ENCODE measurements at places on chromosomes 7 and 10.

DNA sequence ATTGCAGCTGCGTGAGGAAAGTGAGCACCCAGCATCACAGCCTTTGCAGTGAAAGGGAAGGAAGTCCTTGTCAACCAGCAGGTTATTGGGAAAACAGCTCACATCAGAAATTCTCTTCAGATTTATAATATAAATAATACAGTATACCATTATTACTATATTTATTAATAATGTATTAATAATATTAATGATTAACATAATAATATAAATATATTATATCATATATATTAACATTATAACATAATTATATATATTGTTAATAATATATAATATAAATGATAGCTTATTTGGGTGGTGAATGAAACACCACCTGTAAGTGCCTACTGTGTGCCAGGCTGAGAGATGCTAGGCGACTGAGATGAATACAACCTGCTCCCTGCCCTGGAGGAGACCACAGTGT, 423.0 kb downstream of the TCERG1L start:
- DNase-seq = no peak

GRCh38 chr10:63751836-63752235, 230.6 kb downstream of the REEP3 start:
- no peak for DNase-seq

- no peak for DNase-seq
These were observed 289.6 kb downstream of the POM121L12 start for GRCh38 chr7:53325061-53325460.

DNA sequence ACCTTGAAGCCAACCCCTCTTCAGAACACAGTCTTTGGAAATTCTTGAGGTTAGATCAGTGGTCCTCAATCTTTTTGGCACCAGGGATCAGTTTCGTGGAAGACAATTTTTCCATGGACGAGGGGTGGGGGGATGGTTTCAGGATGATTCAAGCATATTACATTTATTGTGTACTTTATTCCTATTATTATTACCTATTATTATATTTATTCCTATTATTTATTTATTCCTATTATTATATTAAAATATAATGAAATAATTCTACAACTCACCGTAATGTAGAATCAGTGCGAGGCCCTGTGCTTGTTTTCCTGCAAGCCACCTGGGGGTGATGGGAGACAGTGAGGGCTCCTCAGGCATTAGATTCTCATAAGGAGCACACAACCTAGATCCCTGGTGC, 17.9 kb downstream of the CAMK1D start:
- no peak for DNase-seq

DNA sequence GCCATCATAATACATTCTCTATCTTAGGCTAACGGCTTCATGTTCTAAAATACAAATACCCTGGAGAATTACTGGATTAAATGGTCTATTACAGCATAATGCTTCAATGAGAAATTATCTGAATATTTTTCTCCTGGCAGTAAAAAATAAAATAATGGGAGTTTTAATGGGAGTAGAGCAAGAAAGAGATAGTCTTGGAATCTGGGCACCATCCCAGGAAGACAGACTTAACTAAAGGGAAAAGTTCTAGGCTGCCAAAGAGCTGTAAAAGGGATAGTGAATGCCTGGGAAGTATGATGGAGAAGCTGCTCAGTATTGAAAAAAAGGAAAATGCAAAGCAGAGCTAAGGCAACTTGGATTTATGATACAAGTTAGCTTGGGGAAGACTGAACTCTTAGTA, 12.1 kb upstream of the SYPL1 start:
- DNase-seq = no peak

DNA sequence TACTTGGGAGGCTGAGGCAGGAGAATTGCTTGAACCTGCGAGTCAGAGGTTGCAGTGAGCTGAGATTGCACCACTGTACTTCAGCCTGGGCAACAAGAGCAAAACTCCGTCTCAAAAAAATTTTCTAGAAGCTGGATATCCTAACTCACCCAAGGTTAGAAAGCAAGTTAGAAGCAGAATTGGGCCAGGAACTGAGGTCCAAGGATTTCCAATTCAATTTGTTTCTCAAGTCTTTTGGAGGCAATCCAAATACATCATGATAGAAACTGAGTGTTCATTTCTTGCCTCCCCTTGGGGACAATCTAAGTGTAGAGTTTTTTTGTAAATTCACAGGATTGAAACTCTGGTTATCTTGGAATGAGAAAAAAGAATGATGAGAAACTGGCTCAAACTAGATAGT, 45.5 kb downstream of the LAMB1 start:
- no peak for DNase-seq

DNA sequence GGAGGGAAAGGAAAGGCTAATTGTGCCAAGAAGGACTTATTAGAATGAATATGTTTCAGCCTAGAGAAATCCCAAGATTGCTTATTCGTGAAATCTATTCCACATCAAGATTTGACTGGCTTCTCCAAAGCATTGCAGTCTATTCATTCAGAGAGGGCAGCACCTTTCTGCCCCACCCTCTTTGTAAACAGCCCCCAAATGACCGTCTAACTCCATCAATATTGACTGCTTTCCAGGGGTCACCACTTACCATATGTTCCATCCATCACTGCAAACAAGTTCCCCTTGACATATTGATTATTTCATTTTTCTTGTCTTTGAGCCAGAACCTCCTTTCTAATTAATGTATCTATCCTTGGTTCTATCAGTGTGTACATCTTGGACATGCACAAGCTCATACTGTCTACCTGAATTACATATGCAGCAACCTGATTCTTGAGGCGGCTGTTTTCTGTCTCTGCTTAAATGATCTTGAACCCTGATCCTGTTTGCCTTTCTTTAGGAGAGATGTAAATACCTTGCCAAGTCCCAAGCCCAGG, 44.2 kb upstream of the PTER start:
- no peak for DNase-seq

DNA sequence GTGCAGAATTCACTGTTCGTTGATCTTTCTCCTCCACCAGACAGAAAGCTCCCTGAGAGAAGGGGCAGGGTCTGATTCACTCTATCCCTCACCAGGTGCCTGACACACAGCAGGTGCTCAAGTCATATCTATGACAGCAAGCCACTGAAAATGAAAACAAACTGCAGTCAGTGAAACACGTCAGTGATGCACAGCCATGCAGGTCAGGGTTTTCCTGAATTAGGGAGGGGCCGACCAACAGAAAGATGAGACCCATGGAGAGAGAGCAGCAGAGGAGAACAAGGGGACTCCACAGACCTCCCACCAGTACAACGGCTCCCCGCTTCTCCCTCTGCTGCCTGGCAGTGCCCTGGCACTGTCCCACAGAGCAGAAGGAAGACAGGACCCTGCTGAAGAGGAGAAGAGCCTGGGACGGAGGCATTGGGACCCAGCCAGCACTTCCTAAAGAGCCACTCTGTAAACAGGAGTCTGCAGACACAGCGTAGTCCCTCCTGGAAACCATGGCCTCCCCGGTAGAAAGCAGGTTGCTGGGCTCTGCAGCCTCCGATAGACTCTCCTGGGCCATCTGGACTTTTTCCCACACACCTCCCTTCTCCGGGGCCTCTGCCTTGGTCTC, 50.3 kb downstream of the FAM53B start:
- DNase-seq = no peak

DNA sequence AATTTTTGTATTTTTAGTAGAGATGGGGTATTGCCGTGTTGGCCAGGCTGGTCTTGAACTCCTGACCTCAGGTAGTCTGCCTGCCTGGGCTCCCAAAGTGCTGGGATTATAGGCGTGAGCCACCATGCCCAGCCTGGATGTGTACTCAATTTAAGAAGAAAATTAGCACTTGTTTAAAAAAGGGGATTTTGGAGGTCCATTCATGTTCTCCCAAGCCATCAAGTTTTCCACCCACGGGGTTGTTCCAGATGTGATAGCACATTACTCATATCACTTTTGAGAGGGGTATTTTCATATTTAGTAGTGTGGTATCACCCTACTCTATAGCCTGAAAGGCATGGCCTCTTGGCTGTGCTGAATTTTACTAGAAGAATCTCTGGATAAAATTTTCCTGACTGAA, 10.5 kb upstream of the SLC26A3 start:
- DNase-seq = no peak

DNA sequence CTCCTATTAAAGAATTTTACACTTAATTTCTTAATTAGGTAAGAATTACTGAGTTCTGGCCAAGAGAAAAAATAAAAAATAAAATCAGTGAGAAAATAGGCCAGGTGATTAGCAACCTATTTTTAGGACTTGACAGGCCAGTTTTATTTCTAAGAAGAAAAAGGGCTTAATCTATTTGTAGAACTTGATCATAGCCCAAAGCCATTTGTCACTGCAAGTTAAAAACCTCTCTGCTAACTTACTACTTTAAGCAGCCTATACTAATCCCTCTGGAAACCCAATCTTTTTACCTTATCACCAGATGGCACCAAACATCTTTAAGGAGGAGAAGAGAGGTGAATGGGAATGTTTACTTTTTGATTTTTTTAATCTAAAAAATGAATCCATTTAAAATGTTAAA, 222.1 kb upstream of the RHOBTB1 start:
- DNase-seq = no peak

DNA sequence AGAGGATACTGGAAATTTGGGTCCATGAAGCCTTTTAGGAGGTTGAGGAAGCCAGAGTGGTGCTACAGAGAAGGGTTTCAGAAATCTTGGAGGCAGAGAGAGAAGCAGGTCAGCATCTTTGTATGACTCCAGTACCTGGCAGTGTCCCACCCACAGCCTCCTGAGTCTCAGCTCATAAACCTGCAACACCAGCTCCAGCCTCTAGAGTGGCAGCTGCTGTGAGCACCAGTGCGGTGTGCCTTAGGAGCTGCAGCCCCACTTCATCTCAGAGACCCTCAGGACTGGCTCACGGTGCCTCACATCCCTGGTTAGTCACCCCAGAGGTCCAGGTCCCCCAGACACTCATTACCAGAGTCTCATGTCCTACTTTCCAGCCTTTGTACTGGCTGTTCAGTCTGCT, 84.8 kb upstream of the PRKAR2B start:
- DNase-seq = no peak

- no peak for DNase-seq
These were observed 24.3 kb downstream of the ZCCHC24 start for GRCh38 chr10:79420974-79421688.

DNA sequence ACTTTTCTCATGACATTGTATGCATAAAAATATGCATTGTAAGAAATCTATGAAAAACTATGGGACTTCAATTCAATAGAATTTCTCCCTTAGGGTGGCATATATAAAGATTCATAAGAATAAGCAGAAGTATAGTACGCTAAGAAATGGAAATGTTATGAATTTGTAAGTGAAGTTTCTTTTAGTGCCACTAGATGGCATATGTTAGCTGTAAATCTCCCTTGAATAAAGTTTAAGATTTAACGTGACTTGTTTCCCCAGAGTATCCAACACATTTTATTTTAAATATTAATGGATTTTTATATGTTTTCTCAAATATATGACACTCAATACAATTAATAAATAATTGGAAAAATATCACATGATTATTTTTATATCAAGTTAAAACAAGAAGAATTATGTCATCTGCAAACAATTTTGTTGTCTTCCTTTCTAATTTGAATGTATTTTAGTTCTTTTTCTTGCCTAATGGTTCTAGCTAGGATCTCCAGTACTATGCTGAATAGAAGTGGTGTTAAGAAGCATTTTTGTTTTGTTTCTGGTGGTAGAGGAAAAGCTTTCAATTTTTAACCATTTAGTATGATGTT, 287.2 kb downstream of the HGF start:
- no peak for DNase-seq

GRCh38 chr10:121369616-121370015, 228.6 kb downstream of the FGFR2 start:
- DNase-seq = no peak

DNA sequence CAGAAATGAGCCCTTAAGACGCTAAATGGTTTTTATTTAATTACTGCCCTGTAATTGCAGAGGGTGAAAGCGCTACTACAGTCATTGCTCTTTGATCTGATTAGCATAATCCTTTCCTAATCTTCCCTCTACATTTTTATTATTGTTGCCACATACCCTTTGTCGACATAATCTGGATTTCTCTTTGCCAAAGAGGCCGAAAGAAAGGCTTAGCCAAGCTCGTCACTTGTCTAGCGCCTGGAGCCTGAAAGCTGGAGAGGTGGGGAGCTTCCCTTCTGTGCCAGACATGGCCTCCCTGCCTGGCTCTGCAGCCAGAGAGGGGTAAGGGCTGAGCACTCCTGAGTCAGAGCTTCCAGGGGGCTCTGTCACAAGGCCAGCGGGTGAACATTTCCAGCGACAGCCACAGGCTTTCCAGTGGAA, 145.9 kb downstream of the PRKAG2 start:
- no peak for DNase-seq

DNA sequence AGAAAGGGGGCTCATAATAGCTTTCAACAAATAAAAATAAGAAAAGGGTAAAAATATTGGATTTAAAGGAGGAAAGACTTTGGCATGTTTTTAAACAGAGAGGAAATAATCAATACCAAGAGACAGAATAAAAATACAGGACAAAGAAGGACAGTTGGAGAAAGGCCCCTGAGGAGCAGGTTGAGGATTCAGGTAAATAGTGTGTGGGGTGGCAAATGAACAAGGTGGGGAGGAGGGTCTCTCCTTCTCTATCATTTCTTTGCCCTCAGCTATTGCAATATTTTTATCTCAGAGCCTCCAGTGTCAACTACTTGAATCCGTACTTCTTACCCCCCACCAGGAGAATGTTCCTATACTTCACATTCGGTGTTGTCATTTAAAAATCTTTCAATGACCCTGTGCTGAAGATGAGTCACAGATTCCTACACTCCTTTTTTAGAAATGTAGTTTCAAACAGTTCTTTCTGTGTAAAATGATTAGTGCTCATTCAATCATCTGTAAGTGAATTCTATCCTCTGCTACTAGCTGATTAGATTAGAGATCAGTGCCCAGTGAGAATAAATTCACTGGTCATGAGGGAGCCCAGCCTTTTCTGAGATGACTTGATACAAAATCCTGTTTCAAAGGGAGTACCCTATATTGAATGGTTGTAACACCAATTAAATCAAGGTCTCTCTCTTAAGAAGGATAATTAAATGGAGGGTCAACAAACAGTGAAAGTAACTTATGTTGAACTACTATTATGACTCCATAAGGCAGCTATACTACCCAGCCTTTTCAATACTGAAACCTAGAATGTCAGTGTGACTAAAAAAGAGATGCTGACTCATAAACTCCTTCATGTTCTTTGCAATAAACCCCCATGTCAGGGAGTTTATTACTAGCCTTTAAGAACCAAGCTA, 50.4 kb upstream of the WNT16 start:
- DNase-seq = no peak

DNA sequence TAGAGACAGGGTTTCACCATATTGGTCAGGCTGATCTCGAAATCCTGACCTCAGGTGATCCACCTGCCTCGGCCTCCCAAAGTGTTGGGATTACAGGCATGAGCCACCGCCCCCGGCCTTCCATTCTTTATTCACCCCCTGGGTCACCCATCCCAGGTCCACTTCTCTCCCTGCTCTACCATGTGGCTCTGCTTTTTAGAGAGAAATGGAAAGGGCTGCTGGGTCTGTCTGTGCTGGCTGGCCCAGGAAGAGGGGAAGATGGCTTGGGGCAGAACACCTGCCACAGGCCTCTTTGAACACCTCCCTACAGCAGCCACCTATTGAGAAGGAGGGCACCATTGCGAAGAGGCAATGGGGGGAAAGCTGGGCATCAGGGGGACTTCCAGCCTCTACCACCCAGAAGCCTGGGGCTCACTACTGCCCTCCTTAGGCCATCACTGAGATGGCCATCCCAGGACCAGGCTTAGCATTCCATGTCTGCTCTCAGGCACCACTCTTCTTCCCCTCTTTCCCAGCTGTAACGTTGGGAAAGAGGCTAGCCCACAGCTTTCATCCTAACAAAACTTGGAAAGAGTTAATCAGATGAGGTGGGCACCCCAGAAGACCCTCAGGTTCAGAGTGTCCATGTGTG, 256.3 kb downstream of the GRID1 start:
- no peak for DNase-seq

Measured in psoas muscle (tissue), 8 donors.